Suppressor macrophage treated with lipopolysaccharide for 4 hours (primary cell): ENCODE measurements at places on chromosomes 6 and 20.

- no peak for DNase-seq
Measured at GRCh38 chr6:146919017-146919416, 285.2 kb upstream of the STXBP5 start.

- DNase-seq, result peak; percentile 96
Measured at GRCh38 chr6:134389129-134389528, 71.2 kb upstream of the SGK1 start.

GRCh38 chr6:41256383-41256782 lies 28.2 kb downstream of the TREML4 start:
- DNase-seq, result no peak

DNA sequence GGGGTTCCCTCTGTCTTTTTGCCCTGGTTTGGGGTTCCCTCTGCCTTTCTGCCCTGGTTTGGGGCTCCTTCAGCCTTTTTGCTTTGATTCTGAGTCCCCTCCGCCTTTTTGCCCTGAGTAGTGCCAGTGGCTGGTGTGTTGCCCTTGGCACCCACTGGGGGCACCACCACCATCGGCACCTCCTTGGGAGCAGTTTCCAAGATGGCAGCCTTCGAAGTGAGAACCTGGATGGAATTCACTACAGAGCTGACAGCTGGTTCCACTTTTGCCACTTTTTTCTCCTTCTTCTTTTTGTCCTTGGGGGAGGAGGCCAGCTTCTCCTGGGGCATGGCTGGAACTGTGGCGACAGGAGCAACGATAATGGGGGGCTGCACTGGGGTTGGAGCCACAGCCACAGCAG lies 22.2 kb downstream of the RRBP1 start:
- no peak for DNase-seq

- no peak for DNase-seq
Measured at GRCh38 chr6:4879741-4880275, 103.6 kb downstream of the CDYL start.

DNA sequence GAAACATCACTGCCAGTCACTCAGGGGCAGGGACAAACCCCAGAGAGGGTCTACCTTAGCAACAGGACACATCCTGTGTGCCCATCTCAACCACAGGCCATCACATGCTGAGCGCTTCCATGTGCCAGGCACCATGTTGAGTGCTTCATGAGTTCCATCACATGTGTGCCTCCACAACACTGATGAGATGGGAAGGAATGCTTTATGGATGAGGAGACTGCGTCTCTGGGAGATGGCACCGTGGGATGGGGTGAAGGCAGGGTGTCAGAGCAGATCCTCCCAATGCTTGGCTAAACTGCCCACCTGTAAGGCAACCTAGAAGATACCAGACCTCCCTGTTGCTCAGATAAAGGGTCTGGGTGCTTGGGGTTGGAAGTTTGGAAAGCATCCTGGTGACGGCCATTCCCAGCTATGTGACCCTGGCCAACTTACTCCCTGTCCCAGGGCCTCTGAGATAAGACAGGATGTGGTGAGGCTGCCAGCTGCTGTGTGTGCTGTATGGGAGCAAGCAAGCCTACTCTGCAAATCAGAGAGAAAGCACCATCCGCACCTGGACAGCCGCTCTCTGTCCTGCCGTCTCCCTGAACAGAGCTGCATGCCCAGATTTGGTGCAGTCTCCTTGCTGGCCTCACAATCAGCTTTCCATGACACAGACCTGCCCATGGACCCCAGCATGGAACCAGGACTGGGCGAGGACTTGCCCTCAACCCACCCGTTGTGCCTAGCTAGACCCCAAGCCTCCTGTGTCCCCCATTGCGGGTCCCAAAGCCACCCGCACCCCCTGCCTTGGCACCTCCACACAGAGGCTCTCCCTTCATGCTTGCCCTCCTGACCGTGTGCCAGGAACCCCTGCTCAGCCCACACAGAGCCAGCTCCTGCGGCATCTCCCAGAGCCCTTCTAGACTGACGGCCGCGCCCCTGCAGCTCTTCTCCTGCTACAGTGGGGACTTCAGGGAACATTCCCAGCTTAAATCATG lies 143.7 kb downstream of the SYNDIG1 start:
- no peak for DNase-seq

- DNase-seq, result no peak
Measured at GRCh38 chr6:121600389-121601168, 165.1 kb downstream of the GJA1 start.

- DNase-seq, result no peak
Measured at GRCh38 chr6:78380541-78380940, 486.8 kb upstream of the IRAK1BP1 start.

- DNase-seq, result peak; percentile 84
Measured at GRCh38 chr6:7126754-7127153, 19.0 kb downstream of the RREB1 start.

DNA sequence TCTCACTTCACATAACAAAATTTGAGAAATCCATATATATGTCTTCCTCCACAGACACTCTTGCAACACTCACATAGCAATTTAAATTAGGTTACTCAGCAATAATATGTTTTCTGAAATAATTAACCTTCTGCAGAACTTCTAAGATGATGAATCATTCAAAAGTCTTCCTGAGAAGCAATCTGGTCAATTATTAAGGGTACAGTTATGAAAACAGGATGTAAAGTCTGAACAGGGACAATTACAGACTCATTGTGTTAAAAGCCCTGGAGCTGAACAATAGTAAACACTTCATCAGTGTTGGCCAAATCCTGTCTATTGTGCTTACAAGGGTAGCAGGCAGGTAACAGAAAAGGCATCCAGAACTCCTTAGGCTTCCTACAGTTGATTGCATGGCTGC lies 75.4 kb downstream of the FILIP1 start:
- DNase-seq, result no peak

DNA sequence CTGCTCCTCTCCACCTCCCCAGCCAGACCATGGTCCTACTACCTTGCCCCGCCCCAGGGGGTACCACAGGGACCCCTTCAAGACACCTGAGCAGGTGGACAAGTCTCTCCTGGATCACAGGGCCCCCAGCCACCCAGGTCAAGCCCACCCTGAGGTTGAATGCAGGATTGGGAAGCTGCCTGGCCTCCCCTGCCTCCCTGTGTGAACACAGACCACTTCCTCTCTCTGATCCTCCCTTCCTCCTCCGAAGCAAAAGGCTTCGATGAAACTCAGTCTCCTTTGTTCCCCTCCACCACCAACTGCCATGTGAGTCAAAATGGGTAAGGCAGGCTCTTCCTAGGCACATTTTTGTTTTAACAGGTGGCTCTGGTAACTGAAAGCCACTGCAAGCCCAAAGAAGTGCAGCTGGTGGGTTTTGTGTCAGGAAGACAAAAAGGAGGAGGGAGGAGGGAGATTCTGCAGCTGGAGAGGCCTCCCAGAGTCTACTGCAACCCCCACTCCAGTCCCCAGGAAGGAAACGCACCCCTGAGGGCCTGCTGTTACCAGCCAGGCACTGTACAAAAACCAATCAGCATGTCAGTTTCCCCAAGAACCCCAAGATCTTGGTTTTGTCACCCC lies 5.4 kb downstream of the ADA start:
- peak; percentile 71 for DNase-seq

DNA sequence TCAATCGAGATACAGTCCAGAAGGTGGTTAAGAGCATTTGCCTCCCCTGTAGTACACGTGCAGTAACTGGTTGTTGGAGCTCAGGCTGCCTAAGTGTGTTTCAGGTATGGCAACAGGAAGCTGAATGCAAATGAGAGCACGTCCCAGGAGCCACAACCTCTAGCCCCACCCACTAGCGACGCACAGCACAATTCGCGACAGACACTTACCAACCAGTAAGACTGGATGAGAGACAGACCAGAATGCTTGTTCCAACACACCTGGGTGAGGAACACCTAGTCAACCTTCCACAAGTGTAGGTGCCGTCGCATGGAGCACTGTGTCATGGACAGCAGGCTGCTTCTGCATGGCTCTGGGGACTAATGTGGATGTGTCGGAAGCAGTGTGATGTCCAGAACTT lies 7.2 kb upstream of the SERPINB1 start:
- DNase-seq, result no peak

GRCh38 chr20:62186887-62187866 lies 4.3 kb downstream of the MTG2 start:
- peak; percentile 19 for DNase-seq

GRCh38 chr6:4781426-4781825 lies 5.2 kb downstream of the CDYL start:
- DNase-seq, result no peak

DNA sequence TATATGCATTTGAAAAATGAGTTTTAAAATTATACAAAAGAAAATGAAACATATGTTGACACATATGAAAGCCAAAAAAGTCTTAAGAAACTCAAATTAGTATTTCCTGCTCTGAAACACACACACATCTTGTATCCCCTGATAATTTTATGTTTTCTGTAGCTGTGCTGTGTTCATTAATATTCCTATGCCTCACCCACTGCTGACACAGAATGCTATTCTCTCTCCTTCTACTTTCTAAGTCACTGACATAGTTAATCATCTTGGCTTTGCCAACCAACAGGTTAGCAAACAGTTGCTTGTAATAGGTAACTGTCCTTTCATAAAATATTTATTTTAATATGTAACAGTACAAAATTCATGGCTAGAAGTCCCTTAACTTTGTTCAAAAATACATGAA lies 140.7 kb downstream of the DST start:
- DNase-seq, result no peak

GRCh38 chr20:9241232-9241692 lies 172.4 kb downstream of the PLCB4 start:
- peak; percentile 72 for DNase-seq

DNA sequence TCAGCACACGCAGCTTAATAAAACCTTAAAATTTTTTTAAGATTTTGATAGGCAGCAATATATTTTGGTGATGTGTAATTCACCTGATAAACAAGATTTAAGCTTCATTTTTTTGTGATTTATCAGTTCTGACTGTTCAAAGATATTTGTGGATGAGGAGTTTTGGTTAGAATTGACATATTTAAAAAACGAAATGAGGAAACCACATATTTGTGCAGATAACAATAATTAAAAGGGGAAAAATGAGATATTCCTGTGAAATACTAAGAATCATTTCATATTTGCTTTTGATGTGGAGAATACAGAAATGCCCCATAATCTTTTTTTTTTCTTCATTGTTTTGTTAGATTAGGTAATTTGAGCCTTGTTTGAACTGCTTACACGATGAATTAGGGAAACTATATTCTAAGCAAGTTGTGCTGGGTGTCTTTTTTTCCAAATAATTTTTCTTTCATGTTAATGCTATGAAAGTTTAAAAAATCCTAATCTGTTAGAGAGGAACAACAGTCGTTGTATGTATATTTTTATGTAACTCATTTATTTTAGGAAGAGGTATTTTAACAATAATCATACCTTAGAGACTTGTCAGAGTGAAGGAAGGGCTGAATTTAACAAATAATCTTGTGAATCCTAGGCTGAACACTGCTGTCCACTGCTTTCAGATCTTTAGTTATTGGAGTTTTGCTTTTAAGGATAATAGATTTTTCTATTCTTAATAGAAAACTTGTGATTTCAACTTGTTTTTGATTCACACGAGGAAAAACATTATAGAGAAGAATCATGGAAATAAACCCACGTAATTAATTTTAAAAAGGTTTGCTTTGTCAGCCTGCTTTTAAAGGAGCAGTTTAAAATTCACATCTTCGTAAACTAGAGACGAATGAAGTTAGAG lies 4.0 kb downstream of the ARID1B start:
- DNase-seq, result no peak

DNA sequence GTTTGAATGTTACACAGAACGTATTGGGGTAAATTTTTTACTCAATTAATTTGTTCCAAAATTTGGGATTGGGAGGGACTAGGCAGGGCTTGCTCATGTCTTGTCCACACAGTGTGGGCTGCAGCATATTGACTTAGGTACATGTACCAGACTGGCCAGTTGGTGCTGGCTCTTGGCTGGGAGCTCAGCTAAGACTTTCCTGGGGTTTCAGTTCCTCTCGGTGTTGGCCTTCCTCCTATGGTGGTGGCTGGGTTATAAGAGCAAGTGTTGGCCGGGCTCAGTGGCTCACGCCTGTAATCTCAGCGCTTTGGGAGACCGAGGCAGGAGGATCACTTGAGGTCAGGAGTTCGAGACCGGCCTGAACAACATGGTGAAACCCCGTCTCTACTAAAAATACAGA lies 4.9 kb downstream of the CENPQ start:
- DNase-seq, result no peak

- DNase-seq, result no peak
Measured at GRCh38 chr6:90596967-90597539, 10.2 kb upstream of the MAP3K7 start.

DNA sequence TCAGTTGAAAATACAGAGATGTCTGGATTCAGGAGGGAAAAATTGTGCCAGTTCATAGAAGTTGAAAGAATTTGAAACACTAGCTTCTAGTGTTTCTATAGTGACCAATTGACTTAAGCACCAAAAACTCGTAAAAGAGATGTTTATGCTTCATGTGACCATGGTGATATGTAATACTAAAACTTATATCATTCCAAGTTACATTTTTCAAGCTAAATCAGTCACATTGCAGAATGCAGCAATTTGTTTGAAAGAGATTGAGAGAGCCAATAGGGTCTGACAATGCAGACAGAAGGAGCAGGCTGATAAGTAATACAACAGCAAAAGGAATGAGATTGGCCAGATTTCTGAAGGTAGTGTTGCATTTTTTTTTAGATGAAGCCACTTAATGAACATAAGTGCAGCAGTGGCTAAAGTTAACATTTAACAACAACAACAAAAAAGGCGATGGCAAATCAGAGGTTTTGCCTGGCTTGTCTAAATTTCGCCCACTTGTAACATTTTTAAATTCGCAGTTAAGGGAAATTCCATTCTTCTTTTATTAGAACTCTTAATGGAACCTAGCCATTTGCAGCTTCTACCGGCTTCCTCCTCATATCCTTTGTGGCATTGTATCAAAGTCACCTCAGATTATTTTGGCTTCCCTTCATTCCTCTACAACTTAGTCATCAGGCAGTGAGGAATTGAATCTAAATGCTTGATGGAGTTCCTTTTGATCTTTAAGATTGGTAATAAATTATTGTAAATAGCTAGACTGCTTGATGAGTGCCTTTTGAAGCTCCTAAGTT lies 484.0 kb upstream of the SOX4 start:
- DNase-seq, result no peak

- peak; percentile 60 for DNase-seq
Measured at GRCh38 chr6:47440719-47441118, 36.9 kb upstream of the CD2AP start.

DNA sequence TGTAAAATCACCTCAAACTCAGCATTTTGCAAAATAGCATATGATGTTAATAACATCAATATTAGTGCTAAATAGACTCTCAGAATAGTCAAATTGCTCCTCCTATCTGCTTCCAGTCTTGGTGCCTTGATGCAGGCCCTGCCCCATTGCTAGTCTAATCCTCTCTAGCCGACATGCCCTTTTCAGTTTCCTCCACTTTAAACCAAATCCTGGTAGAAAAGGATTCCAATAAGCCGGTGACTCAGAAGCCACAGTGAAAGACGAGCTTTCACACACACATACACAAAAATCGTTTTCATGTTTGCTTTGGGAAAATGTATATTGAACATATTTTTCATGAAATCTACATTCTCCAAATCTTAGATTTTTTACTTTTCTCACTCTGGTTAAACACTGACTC lies 203.1 kb downstream of the LMBRD1 start:
- DNase-seq, result no peak
